ENCODE measurements at places on chromosomes 2 and 18.
A peak's percentile ranks its signal among the peaks of the same experiment; 100 is the strongest.

DNA sequence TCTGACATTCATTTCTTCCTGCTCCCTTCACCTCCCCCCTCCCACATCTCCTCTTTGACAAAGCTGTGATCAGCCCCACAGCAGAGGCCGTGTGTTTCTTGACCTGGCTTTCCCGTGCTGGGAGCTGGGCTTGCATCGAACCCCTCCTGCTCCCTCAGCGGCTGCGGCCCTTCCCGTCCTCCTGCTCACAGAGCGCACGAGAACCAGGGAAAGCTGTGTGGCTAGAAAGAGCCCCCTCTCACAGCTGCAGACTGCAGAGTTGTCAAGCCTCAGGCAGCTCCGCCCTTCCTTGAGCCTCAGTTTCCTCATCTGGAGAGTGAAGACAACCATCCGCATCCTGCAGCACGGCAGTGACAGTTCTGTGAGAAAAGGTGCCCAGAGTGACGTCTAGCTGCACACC, 65.7 kb upstream of the GLI2 start:
- DNase-seq, result no peak

DNA sequence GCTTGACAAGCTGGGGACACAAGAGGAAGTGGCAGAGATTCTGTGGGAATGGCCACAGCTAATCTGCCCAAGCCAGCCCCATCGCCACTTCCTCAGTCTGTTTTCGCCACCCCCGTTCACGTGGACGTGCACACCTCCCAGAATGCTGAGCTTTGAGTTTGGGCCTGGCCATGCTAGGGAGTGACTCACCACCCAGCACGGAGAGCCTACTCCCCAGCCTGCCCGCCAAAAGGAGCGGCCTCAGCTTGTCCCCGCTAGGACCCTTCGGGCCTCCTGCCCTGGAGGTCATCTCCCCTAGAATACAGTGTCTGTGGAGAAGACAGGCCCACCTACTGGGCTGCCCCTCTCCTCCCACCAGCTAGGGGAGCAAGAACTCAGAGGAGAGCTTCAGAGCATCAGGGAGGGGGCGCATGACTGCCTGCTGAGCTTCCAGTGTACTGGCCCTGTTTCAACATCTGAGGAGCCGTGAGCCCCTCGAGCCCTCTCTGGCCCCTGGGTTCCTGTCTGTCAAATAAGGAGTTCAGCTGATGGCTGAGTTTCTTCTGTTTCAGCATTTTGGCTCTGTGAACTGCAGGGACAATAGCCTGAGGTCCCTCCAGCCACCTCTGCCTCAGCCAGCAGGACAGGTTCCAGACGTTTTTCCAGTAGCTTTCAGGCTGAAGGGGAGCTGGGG, 5.1 kb downstream of the SLC35F6 start:
- DNase-seq, result no peak

GRCh38 chr2:239305222-239305575, 95.6 kb downstream of the HDAC4 start:
- no peak for DNase-seq

DNA sequence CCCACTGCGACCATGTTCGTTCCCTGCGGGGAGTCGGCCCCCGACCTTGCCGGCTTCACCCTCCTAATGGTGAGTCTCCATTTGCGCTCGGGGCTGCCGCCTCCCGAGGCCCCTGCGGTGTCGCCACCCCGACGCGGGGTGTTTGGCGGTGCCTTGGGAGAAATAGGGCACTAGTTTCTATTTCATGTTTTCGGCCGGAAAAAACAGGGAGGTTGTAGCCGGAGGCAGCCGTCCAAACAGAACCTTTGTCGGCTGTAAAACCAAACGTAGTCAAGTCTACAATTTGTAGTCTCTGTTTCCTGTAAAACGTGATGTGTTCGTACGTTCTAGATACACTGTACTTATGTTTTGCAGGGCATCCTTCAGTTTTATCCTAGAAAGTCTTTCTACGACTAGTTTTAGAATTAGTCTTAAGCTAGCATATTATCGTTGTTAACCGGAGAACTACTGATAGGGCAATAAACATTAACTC, 290 bp downstream of the PSMG2 start:
- no peak for DNase-seq

GRCh38 chr2:217413193-217413592, 553.3 kb upstream of the TNP1 start:
- DNase-seq, result no peak

DNA sequence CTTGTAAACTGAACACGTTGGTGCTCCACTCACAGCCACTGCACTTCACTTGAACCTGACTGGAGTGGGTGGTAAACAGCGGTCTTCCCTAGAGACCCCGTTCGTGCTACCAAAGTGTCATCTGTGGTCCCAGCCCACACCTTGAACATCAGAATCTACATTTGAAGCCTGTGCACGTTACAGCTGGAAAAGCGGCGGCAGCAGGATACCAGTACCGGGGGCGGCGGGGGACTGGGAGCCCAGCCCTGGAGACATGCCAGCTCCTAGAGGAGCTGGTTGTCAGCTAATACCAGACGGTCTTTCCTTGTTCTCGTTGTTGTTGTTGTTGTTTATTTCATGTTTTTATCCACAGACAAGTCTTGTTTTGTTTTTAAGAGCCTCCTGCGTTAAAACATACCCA, 156.7 kb downstream of the WDSUB1 start:
- no peak for DNase-seq

DNA sequence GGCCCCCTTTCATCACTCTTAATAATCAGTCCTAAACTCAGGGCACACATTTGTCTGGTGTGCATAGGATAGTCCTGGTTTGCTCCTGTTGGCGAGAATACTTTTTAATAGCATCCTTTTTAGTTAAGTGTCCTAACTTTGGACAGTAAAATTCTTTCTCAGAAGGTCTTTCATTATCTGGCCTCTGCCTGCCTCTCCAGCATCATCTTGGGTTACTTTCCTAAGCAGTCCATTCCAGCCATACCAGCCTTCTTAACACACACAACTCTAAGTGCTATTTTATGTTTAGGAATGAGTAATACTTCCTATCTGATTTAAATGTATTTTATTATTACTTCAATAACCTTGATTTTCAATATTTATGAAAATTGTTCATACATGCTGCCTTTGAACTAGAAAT, 151.0 kb downstream of the ACOXL start:
- no peak for DNase-seq

DNA sequence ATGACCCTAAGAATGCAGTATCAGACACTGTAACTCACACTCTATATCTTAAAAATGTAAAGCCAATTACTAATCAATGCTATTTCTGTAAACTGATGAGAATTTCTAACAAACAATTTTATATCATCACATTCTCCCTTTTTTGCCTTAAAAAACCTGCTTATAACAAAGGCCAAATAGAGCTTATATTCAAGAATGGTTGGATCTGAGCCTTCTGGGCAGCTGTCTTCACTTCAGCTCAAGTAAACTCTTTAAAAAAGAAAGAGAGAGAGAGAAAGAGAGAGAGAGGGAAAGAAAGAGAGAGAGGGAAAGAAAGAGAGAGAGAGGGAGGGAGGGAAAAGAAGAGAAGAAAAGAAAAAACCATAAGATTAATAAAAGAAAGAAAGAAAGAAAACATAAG, 231.8 kb downstream of the KCNE4 start:
- DNase-seq, result no peak

GRCh38 chr2:85770369-85770768, 16.6 kb downstream of the ATOH8 start:
- DNase-seq, result no peak

DNA sequence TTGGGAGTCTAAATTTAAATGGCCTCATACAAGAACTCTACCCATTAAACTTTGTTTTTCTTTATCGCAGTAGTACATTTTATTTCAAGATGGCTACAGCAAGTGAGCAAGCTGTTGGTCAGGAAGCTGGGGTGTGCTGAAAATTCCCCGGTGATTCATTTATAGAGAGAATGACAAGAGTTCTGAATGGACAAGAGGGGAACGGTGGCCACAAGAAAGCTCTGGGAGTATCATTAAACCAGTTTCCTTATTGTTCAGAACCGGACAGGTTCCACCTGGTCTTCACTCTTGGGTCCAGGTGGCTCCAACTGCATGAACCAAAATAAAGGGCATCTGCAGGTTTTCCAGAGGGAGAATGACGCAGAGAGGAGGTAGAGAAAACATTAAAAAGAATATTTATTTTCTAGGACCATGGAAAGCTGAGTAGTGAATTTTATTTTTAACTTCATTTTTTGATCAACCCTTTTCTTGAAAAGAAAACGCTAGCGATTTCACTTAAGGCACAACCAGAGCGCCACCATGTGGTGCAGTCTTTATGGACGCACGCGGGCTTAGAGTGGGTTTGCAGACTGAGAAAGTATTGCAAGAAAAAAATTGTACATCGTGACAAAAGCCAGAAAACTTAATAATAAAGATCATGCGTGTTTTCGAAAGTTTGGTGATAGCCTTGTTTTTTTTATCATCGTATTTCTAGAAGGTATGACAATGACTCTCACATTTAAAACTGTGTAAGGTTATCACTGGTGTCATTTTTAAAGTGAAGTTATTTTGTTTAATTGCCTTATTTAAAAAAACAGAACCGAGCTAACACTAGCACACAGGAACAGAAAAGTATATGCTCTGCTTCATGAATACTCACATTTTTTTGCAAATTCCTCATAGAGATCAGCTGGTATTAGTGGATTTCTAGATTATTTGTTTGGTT, 97.9 kb upstream of the NOL4 start:
- DNase-seq, result no peak

DNA sequence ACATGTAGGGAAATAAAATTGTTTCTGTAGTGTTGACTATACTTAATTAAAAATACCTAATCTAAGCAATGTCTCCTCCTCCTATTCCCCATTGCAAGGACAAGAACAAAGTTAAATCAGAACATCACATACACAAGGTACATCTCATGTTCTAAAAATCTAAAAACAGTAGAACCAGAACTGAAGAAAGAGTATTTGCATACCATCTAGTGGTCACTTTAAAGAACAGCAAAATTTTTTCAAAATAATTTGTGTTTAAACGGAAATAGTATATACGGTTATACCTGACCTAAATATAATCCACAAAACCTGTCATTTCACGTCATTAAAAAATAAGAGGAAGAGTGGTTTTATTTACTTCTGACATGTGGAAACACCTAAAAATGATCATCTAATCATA, 294.3 kb upstream of the KCNH7 start:
- no peak for DNase-seq

GRCh38 chr2:19772981-19773380, 128.8 kb downstream of the TTC32 start:
- DNase-seq, result no peak

DNA sequence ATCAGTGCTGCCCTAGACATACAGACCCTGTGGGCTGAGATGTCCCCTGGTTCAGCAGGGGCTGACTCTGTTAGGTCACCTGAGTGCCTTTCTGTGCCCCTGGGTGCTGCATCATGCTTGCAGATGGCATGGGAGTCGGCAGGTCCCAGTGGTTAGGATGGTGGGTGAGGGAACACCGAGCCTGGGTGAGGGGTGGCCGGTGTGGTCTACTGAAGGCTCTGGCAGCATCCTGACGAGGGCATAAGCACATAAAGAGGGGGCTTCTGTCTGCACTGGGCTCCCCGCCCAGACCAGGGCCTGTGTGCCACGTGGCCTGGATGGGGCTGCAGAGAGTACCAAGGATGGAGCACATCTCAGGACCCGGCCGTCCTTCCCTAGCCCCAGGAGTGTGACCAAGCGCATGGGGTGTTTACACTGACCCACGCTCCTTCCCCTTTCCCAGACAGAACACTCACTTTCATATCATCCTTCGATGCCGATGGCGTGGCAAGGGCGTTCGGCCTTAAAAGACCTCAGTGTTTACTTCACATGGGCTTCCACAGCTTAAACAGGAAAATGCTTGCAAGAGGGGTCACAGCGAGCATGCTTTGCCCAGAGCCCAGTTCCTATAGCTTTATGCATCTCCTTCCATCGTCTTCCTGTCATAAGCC, 115.1 kb downstream of the STPG4 start:
- DNase-seq, result no peak

GRCh38 chr2:28633746-28634145, 117.9 kb upstream of the PPP1CB start:
- no peak for DNase-seq

GRCh38 chr2:43174368-43174916, 52.0 kb downstream of the ZFP36L2 start:
- peak; percentile 49 for DNase-seq

GRCh38 chr2:122863532-122863931, 1108.1 kb downstream of the TSN start:
- DNase-seq, result no peak

DNA sequence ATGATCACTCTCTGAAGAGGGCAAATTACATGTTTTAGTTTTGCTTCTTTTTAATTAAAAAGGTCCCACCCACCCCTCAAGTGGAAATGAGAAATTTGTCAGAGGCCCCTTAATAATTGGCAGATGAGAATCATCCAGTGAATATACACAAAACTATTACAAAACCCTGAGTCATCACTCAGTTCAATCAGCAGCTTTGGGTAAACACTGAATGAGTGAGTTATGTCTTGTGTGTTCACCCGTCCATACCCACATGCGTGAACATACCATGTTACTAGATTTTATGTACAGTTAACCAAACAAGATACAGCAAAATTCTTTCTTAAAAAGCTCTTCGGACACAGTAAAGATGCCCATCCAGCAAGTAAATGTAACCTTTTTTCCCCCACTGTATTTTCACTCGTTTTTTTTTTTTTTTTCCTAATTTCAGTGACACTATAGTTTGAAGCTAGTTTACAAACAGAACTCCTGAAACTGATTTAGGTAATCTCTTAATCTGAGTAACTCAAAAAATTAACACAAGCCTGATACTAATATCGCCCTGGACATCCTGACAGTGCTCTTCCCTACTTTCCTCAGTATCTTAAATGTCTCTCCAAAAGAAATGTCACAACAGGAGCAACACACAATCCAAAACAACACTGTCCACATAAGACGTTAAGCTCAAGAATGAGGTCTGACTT, 1.4 kb downstream of the PSME4 start:
- no peak for DNase-seq

DNA sequence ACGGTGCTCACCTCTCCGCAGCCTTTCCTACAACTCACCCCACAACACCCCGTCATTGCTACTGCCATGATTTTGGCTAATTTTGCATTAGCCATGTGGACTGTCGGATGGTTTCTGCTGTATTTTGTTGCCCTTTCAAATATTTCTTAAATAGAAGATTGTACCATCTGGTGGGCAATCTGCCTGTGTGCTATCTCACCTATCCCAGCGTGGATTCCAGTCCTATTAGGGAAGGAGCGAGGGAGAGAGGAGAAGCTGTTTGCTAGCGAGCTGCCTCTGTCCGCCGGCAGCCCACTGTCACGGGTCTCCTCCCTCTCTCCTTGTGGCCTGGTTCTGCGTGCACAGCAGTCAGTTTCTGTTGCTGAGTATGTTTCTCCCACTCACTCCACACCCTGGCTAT, 336.2 kb downstream of the TXNL1 start:
- DNase-seq, result no peak

DNA sequence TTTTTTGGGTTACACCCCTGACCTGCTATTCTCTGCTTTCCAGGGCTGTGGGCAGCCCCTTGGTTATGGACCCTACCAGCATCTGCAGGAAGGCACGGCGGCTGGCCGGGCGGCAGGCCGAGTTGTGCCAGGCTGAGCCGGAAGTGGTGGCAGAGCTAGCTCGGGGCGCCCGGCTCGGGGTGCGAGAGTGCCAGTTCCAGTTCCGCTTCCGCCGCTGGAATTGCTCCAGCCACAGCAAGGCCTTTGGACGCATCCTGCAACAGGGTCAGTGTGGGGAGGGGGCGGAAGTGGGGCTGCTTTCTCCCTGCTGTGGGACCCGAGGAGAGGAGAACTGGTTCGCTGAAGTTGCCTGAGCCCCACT, 9.7 kb upstream of the WNT10A start:
- no peak for DNase-seq

Measured in activated CD4-positive, alpha-beta T cell treated with anti-CD3 and anti-CD28 coated beads for 24 hours (primary cell).